ENCODE measurements at places on chromosomes 6 and 20.

DNA sequence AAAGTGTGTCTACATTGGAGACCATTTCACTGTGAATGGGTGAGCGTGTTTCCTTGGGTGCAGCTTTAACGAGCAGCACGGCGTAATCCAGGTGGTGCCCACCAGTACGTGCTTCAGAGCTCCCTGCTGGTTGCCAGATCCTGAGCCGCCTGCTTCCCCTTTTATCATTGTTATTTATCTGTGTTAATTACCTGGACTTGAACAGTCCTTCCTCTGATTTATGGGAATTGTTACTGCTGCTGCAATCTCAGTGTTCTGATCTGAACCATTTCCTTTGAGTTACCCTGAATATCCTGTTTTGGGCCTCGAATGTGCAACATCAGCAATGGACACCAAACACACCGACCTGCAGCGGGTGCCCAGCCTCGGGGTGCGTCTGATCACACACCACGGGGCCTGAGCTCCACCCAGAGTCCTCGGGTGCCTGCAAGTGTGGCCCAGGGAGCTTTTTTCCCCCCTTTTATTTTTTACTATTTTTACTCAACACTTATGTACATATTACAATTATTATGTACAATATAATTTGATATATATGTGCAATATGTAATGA lies 81.3 kb downstream of the RPP40 start:
- no peak for DNase-seq

- no peak for DNase-seq
Measured at GRCh38 chr6:132484680-132485018, 28.3 kb downstream of the STX7 start.

- no peak for DNase-seq
Measured at GRCh38 chr20:60228255-60228654, 270.0 kb downstream of the CDH26 start.

DNA sequence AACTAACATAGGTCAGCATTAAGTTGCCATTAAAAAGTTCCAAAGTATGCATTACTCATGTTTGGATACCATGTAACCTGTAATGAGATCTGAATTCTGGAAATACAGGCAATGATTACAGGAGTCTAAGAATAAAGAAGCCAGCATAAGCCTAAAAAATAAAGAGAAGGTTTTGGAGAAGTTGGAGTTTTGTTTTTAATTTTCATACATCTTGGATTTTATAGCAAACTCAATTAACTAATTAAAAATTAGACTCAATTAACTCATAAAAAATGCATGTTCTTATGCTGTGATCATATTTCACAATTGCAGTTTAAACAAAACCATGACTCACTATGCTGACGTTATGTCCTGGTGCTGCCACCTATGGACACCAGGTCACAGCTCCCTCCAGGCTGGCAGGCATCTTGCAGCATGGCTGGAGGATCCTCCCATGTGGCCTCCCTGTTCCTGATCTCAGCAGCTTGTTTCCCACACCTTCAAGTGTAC lies 648.8 kb upstream of the AGPAT4 start:
- DNase-seq = no peak

GRCh38 chr6:80477591-80477990 lies 371.1 kb downstream of the BCKDHB start:
- no peak for DNase-seq
